ENCODE measurements at places on chromosomes 13 and 19.
A peak's percentile ranks its signal among the peaks of the same experiment; 100 is the strongest.

- DNase-seq, result no peak
Measured at GRCh38 chr19:32289566-32290210, 55.7 kb upstream of the ZNF507 start.

DNA sequence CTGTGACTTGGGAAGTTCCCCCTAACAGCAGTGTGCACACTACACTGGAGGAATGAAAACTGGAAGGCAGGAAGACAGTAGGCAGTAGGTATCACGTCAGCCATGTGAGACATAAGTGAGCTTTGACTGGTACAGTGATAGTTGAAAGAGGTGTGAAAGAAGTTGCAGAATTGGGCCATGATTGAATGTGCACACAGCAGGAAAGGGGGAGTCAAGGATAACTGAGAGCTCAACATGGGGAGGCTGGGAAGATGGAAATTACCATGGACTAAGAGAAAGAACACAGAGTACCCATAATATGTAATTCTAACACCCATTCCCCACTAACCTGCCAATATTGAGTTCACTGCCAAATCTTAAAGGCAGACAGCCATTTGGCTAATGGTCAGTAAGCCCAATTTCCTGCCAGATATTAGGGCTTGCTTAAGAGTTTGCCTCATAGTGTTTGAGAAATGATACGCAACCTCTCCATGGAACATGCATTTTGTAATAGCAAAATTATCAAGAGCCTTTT lies 321.7 kb downstream of the DCT start:
- no peak for DNase-seq

GRCh38 chr19:20669263-20669662 lies 7.9 kb upstream of the ZNF626 start:
- DNase-seq, result no peak

GRCh38 chr13:34038541-34039068 lies 220.7 kb downstream of the RFC3 start:
- no peak for DNase-seq

- DNase-seq, result no peak
Measured at GRCh38 chr19:13154241-13154778, 4.1 kb downstream of the IER2 start.

DNA sequence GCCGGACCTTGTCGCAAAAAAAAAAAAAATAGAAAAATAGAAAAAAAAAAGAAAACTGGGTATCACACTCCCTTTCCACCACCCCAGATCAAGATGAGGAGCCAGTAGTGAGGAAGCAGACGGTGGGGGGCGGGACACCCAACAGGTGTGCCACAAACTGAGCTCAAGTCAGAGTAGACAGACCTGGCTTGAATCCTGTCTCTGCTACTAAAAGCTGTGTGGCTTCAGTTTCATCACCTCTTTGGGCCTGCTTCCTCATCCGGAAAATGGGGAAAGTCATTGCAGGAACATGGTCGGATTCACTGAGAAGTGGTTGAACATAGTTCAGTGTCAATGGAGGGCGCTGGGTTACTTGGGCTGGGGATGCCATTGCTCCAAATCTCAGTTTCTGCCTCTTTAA lies 2.9 kb downstream of the HIF3A start:
- DNase-seq, result no peak

- no peak for DNase-seq
Measured at GRCh38 chr13:97214921-97215320, 7.2 kb upstream of the MBNL2 start.

- DNase-seq, result no peak
Measured at GRCh38 chr13:32984857-32985626, 31.2 kb upstream of the KL start.

GRCh38 chr13:80339912-80340650 lies 845 bp downstream of the SPRY2 start:
- DNase-seq, result no peak

DNA sequence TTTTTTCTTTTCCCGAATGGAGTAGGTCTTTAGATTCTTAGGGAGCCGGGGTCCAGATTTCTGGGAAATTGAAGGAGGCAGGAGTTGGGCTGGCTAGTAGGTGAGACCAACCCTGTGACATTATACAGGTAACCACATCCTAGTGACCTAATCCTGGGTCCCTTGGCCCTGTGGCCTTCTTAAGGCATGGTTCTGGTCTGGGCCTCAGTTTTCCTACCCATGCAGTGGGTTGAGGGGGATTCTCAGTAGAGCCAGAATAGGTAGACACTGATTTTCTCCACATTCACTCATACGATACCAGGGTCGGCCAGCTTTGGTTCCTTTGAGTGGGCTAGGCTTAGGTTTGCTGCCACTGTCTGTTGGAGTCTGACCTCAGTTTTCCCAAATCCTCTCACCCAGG lies 7.2 kb downstream of the PPFIA3 start:
- DNase-seq, result no peak

DNA sequence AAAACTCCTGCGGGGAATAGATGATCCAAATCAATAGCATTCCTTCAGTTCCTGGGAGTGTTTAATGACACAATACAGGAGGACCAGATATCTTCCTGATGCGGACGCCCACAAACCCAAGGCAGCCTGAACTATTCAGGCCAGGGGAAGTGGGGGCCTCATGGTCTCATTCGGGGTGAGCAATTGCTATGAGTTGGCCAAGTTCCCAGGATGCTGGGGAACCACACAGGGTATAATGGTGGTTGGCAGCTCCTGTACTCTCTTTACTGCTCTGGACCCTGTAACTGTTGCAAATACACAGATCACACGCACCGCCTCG lies 401.2 kb downstream of the IRS2 start:
- no peak for DNase-seq

- no peak for DNase-seq
Measured at GRCh38 chr19:50202386-50202785, 1.0 kb upstream of the MYH14 start.

- DNase-seq, result no peak
Measured at GRCh38 chr13:107650081-107650701, 565.1 kb downstream of the LIG4 start.

DNA sequence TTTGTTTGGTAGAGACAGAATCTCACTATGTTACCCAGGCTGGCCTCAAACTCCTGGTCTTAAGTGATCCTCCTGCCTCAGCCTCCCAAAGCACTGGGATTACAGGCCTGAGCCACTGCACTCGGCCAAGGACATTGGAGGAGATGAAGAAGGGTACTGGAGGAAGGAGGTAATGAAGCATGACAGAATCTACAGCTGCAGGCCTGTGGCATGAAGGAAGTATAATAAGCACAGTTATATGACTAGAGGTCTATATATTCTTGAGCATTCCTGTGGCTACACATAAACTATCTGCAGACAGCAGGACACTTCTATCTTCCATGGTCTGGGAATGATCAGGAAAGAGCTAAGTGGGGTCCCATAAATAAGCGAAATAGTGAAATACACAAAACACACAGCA lies 18.2 kb downstream of the ZNF565 start:
- DNase-seq, result no peak

DNA sequence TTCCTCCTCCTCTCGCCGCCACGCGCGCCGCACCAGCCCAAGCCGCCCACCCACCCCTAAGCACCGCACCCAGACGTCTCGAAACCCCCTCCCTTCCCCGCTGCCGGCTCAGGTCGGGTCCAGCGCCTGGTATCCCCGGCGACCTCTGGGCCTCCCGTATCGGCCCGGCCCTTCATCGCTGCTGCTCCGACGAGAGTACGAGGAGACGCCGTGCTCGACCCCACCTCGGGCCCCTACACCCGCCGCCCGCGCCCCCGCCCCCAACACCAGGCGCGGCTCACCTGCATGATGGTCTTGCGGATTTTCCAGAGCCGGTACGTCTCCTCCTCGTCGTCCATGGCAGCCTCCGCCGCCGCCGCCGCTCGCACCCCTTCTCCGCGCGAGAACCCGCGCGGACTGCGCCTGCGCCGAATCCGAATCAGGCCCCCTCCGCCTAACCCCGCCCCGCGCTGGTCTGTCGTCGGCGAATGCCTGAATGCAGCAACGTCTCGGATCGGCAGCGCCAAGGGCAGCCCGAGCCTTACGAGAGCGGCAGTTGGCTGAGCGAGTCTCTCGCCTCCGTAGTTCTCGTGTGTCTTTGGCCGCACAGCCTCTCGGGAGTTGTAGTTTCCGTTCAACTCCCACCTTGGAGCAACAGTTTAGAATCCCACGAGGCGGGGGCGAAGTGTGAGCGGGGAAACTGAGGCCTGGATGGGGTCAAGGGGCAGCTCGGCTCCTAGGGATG lies at the start of gene POLR2E:
Gene POLR2E, minus strand, starts transcription at position 398 of the 724 bp plus-strand sequence. Its CDS starts 60 bp downstream, at position 338.
- DNase-seq, result peak; percentile 88

- DNase-seq, result no peak
Measured at GRCh38 chr19:51010066-51010795, 8.8 kb upstream of the KLK8 start.

GRCh38 chr19:13884726-13885591 lies 8.0 kb downstream of the NANOS3 start:
- DNase-seq, result no peak

- no peak for DNase-seq
Measured at GRCh38 chr13:26880735-26881134, 120.1 kb upstream of the GPR12 start.

DNA sequence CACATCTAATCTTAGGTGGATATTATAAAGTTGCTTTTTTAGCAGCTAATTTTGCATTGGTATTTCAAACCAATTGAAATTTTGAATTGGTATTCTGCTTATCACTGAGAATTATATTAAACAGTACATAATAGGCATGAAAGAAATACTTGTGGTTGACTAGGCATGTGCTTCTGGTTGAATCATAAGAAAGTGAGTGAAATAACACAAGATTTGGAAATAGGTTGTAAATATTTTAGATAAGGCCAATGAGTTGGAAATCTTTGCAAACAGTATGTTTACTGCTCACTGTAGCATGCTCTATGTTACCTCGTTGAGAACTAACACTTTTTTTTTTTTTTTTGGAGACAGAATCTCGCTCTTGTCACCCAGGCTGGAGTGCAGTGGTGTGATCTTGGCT lies 66.8 kb upstream of the RFC3 start:
- DNase-seq, result no peak

DNA sequence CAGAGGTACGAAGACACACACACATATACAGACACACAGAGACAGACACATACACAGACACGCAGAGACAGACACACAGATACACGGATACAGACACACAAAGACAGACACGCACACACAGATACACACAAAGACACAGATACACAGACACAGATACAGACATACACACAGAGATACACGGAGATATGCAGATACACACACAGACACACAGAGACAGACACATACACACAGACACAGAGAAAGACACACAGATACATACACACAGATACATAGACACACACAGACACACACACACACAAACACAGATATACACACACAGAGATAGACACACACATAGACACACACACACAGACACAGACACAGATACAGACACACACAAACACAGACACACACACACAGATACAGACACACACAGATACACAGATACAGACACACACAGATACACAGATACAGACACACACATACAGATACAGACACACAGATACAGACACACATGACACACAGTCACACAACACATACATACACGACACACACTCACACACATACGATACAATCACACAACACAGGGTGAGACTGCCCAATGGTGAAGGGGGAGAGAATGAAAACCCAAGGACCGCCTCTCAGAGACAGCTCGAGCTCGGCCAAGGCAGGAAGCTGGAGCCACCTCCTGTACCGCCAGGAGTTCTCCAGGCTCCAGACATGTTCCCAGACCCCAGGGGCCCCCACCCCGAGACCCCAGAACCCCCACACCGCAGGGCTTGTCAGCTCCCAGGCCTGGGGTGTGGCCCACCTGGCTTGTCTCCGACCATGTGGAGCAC lies 8.8 kb upstream of the CCER2 start:
- no peak for DNase-seq

- DNase-seq, result no peak
Measured at GRCh38 chr13:77781808-77782207, 84.3 kb downstream of the SLAIN1 start.

- DNase-seq, result no peak
Measured at GRCh38 chr13:89568276-89568675, 1779.2 kb upstream of the MIR17HG start.

- DNase-seq, result no peak
Measured at GRCh38 chr13:87975035-87975434, 303.9 kb downstream of the SLITRK5 start.

DNA sequence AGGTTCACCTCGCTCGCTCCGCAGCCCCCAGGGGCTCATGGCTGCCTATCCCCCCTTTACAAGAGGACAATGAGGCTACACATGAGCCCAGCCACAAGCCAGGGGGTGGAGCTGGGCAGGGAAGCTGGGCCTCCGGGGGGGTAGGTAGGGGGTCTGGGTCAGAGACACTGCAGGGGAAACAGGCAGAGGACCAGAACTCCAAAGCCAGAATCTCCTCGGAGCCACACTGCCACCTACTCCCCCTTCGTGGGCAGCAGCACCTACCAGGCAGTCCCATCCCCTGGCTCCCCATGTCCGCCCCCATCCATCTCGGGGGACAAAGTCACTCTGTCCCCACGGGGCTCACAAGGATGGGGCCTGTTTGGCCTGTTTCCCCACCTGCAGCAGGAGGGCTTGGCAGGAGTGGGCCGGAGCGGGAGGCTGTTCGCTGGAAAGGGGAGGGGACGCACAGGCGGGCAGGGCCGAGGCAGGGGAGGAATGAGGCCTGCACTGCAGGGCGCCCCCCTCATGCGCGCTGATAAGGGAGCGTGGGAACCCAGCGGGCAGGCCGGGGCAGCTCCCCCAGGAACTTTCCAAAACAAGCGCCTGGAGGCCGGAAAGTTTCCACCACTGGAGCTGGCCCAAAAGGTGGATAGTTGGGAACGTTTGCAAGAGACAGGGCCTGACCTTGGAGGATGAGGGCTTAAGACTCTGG lies 545 bp upstream of the ISYNA1 start:
- DNase-seq, result no peak

DNA sequence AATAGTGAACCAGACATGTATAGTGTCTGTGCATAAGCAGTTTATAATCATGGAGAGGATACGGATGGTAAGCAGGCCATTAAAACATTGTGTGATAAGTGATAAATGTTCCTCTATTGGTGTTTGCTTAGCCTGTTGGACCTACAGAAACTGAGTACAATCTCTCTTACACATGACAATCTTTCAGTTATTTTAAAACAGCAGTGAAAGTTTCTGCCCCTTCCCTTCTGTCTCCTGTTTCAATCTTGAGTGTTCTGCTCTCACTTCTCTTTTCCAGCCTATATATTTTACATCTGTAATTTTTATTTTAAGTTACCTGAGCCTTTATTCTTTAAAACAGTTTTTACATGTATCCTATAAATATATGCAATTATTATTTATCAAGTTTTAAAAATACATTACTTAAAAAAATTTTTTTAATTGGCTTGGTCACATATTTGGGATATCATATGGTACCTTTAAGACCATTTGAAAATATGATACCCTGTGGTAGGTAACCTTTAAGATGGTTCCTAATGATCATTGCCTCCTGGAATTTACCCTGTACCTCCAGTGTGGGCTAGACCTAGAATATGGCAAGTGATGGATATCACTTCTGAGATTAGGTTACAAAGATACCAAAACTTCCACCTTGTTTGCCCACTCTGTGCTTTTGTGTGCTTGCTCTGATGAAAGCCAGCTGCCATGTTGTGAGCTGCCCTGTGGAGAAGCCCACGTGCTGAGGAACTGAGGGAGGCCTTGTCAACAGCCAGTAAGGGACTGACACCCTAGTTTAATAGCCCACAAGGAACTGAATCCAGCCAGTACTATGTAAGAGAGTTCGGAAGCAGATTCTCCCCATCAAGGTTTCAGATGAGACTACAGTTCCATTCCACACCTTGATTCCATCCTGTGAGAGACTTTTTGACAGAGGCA lies 99.3 kb downstream of the DHRS12 start:
- no peak for DNase-seq

- DNase-seq, result no peak
Measured at GRCh38 chr13:97468331-97468730, 34.4 kb downstream of the RAP2A start.

GRCh38 chr13:27925220-27925991 lies 5.6 kb downstream of the PDX1 start:
- no peak for DNase-seq

- DNase-seq, result no peak
Measured at GRCh38 chr19:48728911-48729664, 9.6 kb upstream of the MAMSTR start.
